Lung microvascular endothelial cell (primary cell): ENCODE measurements at places on chromosomes 11 and 22. TPM values are rescaled to one million over a fixed set of nuclear protein-coding genes. Genes with fewer than 3 reads are reported as not detected.

Gene CBX7
- 2.4 and 5.8 TPM in 2 replicates for total RNA-seq

Gene CD82
- total RNA-seq = 4.8 and 18.5 TPM in 2 replicates

Gene SLC43A3
- total RNA-seq = 19.4 and 38.7 TPM in 2 replicates

Gene FUT4
- 2.8 and 6.3 TPM in 2 replicates for total RNA-seq

Gene CD44
- 0.79 and 15.7 TPM in 2 replicates for total RNA-seq

DNA sequence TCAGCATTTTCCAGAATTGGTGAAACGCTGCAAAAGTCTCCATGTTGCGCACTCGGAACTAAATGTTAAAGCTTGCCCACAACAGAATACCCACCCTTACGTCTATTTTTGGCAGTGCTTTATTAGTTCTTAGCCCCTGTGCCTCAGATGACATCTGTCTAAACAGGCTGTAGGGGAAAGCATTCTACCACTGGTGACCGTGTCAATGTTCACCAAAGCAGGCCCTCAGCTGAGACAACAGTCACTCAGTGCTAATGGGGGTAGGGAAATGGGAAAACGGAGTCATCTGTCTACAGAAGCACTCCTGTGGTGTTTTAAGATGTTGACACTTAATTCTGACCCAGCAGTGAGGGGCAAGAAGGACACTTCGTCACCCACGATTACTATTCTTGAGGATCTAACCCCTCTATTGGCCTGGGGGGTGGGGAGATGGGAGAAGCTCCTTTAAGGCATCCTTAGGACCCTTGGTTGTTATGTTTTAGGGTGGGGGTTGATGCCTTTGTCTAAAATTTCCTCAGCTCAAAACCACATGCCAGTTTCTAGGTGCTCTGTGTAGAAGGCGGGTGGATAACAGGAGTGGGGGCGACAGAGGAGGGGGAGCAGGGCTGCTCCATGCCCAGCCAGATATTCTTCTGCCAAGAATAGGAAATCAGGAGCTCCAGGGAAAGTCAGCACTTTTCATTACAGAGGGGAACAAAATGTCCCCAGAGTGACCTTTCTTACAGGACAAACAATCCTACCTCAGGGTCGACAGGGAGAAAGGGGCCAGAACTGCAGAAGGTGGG, 15.6 kb upstream of the MFRP start:
- DNase-seq = no peak

- DNase-seq = no peak
Observed at GRCh38 chr22:44402196-44403111, 89.7 kb upstream of the SHISAL1 start.

DNA sequence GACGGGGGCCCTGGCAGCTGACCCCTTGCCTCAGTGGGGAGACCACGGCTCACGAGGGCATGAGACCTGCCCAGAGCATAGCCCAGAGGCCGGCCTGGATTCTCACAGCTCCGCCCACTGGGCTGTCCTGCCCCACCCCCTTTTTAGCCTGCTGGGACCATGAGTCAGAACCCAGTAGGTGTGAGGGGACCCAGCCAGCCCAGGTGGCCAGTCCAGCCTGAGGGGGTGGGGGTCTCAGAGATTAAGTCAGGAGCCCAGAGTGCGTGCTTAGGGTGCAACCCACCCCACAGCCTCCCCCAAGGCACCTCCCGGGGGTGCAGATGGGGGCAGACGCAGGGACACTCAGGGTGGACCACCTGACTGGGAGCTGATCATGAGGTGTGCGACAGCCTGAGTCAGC, 40.1 kb upstream of the PPARA start:
- peak; percentile 36 for DNase-seq

DNA sequence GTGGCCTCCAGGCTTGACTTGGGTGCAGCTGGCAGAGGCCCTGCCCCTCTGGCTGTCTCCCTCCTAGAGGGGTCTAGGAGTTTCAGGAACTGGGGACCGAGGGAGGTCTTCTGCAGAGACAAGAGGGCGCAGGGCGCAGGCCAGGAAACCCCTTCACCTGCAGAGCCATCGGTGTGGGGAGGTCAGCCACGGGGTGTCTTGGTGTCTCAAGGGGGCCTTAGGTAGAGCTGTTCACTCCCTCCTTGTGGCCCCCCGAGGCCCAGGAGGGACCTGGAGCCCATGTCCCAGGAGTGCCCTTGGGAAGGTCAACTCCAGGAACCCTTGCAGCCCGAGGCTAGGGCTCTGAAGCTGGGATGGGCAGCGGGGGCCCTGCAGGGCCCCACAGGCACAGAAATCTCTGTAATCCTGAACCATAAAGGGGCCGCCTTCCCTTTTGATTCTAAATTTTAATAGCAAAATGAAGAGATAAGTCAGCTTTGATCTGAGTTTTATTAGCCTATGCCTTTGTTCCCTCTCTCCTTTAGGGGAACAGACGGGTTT, 31.4 kb upstream of the TH start:
- DNase-seq = no peak
